ENCODE measurements at places on chromosomes 4 and X.

- ATAC-seq: no peak
Observed at GRCh38 chr4:173166491-173166890, 2.1 kb upstream of the GALNT7 start.

DNA sequence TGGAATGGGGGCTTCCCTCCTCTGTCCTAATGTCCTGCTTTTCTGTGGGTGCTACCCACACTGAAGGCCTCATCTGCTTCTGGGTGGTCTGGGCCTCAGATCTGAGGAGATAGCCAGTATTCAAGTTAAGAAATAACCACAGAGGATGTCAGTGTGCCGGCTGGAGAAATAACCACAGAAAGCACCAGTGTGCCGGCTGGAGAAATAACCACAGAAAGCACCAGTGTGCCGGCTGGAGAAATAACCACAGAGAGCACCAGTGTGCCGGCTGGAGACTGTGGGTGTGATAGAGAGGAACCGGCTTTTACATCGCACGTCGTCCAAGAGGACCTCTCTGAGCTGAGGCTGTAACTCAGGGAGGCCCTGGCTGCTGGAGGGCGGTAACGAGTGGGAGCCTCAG lies 65.7 kb upstream of the PSAPL1 start:
- no peak for ATAC-seq

GRCh38 chr4:28702571-28702970 lies 1841.9 kb downstream of the STIM2 start:
- no peak for ATAC-seq

- ATAC-seq: no peak
Observed at GRCh38 chrX:147179625-147180024, 365.1 kb upstream of the CXorf51A start.

DNA sequence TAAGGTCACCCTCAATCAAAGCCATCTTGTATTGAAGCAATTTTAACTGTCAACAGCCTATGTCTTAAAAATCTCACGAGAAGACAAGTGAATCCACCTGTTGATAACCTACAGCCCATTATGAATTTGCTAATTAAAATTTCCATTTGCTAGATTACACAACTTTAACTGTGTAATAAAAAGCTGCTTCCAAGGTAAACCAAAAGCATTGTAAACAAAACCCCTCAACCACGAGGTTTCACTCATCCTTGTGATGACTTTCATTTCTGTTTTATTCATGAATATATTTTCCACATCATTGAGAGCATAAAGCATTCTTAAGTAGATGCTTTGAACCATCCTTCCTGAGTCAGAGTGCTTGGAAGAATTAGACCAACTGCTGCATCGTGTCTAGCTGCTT lies 217.5 kb upstream of the GYPA start:
- ATAC-seq: no peak

GRCh38 chr4:37802068-37802666 lies 24.3 kb upstream of the PGM2 start:
- peak; percentile 99 for ATAC-seq

GRCh38 chr4:8324640-8325239 lies 55.2 kb downstream of the HTRA3 start:
- no peak for ATAC-seq

DNA sequence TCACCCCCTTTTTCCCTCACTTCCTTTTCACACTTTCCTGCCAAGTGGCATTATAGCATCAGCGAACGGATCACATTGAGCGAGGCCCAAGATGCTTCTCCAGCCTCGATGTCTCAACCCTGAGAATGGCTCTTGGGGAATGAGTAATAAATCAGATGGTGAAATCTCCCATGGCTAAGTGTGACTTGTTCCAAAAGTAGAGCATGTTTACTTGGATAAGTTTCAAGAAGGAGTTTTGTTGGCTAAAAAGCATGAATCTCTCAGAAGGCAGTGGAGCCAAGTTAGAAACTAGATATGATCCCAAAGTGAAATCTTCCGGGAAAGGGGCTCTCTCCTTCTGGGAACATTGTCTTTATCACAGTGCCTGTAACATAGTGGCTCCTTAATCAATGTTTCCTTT lies 316.3 kb downstream of the CAMK2D start:
- ATAC-seq: peak; percentile 68

DNA sequence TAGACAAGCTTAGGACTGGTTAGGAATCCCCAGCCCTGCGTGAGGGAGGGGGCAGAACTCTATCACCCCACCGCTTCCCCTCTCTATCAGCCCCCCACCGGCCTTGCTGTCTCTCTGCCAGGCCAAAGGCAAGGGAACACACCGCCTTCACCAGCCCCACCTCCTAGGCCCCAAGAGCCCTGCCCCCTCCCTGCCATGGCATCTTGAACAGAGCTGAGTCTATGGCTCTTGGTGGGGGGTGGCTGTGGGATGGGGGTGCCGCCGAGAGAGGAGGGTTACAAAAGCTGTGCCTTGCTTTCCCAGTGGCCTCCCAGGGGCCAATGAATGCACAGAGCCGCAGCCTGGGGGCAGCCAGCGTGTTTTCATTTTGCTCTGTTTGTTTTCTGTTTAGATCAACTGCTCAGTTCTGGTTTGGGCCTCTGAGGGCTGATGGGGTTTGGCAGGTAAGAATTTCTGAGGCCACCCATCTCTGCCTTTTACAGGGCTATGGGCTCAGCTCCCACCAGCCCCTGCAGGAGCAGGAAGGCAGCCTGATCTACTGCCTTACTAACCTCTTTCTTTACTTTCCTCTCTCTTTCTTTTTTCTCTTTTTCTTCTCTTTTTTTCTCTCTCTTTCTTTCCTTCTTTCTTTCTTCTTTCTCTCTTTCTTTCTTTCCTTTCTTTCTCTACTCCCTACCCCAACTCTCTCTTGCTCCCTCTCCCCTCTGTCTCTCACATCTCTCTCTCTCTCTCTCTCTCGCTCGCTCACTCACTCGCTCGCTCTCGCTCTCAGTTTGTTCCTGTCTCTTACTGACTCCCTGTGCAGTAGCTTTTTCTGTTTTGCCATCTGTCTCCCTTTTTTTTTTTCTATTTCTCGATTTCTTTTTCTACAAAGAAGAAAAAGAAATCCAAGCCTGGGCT lies 128.3 kb downstream of the PJA1 start:
- ATAC-seq: no peak

- ATAC-seq: no peak
Observed at GRCh38 chr4:164997324-164997723, 19.9 kb upstream of the TRIM61 start.

- ATAC-seq: no peak
Observed at GRCh38 chrX:134798472-134798871, 140.2 kb upstream of the PLAC1 start.

GRCh38 chrX:123504630-123505270 lies 228.1 kb downstream of the THOC2 start:
- ATAC-seq: no peak

DNA sequence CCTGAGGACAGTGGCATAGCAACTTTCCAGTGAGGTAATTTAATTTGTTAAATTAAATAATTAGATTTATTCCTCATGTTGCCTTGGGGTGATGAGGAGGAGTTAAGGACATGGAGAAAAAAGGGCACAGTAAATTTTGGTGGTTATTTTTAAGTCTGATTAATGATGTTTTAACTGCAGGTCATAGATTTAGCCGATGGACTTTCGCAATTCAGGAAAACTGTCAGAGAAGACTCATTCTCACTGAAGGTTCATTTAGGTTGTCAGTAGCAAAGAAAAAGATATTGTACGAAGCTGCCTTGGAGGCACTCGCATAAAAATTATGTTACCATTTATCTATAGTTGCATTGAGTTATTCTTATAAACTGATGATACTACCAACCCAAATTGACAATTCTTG lies 164.2 kb upstream of the PITX2 start:
- no peak for ATAC-seq

- no peak for ATAC-seq
Observed at GRCh38 chr4:145731028-145731427, 51.1 kb downstream of the C4orf51 start.

DNA sequence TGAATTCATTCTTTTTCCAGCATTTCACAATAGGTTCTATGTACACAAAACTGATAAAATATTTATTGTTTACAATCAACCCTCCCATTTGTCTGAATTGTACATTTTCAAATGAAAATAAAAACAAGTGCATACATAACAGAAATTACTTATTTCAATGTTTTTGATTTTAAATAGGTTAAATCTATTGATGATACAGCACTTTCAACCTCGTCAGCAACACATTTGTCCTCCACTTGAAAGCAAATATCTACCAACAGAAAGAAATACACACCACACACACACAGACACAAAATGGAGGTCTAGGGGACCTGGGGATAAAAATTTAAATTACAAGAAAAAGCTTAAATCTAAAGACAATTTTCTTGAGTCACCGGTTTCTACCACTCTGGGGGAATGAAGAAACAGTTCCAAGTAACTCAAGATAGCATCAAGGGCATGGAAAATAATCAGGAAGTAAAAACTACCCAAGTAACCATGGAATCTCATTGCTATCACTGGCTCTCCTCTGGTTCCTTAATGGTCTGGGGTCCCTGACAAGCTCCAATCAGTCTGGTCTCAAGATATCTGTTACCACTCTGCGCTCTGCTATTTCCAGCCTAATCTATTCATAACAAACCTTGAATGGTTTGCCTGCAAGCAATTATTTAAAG lies 27.6 kb downstream of the ANKRD17 start:
- ATAC-seq: no peak

DNA sequence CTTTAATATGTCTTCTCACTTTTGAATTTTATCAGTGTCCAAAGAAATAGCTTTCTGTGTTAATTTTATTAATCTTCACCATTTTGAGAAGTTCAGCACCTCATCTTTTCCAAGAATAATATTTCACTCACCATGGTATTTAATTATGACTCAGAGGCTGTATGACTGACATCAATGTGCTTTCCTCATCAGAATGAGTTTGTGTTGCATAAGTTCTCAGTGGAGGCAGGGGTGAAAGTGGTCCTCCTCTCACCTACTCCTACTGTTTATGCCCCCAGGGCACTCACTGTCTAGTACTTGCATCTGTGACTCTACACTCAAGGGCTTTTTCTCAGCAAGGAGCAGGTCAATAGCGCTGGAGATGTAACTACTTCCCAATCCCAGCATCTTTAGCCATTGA lies 905.3 kb upstream of the INTU start:
- no peak for ATAC-seq

DNA sequence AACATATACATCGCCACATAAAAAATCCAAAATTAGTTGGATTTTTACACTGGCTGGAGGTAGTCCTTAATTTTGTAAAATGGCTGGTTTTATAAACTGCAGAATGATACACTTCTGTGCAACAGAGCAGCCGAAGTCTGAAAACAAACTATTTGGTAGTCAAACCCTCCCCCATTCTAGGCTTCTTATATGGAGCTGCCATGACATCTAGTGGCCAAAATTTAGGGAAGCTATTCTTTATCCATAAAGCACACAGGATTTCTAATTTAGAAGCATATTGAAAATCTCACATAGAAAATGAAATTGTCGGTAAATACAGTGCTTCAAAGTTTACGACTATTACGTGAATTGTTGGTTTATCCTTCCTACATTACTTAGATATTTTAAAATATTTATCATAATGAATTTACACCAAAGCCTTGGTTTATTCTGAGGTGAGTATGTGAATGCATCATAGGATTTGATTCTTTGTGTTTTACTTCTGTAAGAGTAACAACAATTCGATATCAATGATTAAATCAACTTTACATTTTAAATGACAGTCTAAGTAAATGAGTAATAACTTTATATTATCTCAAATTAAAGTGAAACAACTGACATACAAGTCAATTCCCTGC lies 113.4 kb upstream of the FAM241A start:
- ATAC-seq: peak; percentile 90

- ATAC-seq: peak; percentile 87
Observed at GRCh38 chrX:103376118-103376978, at the start of gene BEX3. Gene BEX3, plus strand, starts transcription at chrX:103376538. Its CDS starts 984 bp downstream, at chrX:103377522.

DNA sequence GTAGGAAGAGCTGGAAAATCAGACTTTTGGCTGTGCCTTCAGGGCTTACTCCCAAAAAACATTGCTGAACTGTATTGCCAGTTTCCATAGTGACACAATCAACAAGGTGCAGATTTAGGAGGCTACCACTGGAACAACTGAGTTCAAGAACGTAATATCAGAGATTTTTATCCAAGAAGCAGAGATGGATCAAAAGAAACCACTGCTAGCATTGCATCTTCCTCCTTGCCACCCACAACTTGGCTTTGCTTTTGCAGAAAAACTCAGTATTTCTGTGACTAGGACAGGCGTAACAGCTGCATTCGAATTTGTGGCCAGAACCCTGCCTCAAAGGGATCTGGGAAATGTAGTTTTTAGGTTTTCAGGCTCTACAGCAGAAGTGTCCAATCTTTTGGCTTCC lies 27.8 kb upstream of the WDFY3 start:
- no peak for ATAC-seq

- peak; percentile 57 for ATAC-seq
Observed at GRCh38 chr4:176814770-176815169, 22.0 kb upstream of the VEGFC start.

- no peak for ATAC-seq
Observed at GRCh38 chr4:41428601-41429279, 109.2 kb upstream of the LIMCH1 start.

GRCh38 chr4:141169391-141169790 lies 36.1 kb upstream of the RNF150 start:
- no peak for ATAC-seq

- ATAC-seq: no peak
Observed at GRCh38 chrX:84477114-84477513, 25.1 kb downstream of the HDX start.

DNA sequence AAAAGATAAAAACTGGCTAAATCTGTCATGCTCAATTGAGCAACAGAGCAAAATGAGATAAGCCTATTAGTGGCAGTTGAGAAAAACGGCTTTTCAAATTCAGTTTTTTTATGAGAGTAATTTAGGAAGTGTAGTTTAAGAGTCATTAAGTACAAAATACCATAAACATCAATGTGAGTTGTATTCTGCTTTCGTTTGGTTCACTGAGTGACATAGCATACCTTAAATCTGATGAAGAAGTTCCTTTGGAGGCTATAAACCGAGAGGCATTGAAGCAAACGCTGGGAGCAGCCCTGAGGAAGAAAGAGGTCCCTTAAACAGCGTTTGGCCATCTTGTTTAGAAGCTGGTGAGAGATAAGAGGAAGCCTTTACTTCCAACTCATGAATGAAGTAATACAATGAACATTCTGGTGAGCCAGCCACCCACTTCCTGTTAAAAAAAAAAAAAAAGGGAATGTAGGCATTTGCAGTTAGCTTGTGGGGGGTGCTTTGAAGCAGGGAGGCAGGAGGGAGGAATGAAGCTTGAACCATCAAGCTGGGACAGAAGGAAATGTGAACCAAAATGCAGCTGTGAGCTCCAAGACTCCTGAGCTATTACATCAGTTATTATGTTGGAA lies 132.3 kb downstream of the ZNF330 start:
- peak; percentile 17 for ATAC-seq

GRCh38 chr4:47330866-47331265 lies 132.6 kb downstream of the COMMD8 start:
- no peak for ATAC-seq

DNA sequence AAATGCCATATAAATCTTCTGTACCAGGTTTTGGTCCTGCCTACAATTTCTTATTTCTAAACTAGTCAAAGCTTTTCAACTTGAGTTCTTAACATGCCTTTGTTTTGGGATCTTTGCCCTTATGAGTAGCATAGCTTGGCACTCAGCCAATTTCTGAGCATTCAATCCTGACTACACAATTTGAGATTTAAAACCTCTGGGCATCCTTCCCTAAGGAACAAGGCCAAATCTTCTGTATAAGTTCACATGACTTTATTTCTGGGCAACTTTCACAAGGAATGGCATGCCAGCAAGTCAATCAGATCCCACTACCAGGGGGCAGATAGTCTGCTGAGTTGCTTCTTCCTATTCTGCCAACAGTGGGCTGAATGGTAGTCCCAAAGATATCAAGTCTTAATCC lies 254.2 kb downstream of the ADAMTS3 start:
- ATAC-seq: peak; percentile 44

GRCh38 chr4:139833151-139833910 lies 167.7 kb downstream of the MGST2 start:
- ATAC-seq: no peak

- ATAC-seq: peak; percentile 53
Observed at GRCh38 chr4:109559625-109559982, 442 bp upstream of the MCUB start.

Measured in SK-N-SH treated with all-trans-retinoic acid at 6 μM for 48 hours (cell line).